ENCODE measurements at places on chromosomes 7 and 10. TPM values are rescaled to one million over a fixed set of nuclear protein-coding genes. Genes with fewer than 3 reads are reported as not detected.

DNA sequence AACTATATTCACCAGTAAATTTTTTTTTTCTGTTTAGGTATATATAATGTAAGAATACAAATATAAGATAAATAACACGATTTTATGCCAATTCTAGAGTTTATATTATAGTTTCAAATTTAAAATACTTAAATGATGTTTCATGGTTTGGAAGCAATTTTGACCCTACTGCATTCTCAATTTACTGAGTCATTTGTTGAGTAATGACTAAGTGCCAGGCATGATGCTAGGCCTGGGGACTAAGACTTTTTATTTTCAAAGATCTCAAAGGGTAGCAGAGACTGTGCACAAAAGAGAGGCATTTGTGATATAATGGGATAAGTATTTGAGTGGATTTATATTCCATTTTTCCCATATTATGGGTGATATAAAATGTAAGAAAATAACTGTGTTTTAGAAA, 78.9 kb upstream of the SMIM30 start:
- no peak for DNase-seq

The ASZ1 gene
- not detected for total RNA-seq

The FKBP6 gene
- total RNA-seq, result not detected

DNA sequence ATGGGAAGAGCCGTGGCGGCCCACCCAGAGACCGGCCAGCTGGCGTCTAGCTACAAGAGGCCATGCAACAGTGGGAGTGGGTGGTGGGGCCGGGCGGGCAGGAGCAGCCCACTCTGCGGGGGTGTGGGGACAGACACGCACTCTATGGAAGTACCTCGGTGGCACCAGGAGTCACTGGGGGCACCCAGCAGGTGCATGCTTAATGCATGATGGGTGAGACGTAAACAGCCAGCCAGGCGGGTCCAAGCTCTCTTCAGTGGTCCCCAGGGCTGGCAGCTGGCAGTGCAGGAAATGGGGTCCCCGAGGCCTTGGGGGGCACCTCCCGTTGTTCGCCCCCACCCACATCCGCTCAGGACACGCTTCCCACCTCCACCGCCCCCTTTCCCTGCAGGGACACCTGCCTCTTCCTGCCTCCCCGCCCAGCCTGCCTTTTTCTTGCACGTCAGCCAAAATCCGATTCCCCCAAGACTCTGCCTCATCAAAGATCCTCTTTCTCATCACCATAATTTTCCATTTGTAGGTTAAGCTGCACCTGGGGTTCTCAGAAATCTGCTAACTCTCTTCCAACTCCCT, 22.6 kb upstream of the PSMG3 start:
- peak; percentile 13 for DNase-seq

DNA sequence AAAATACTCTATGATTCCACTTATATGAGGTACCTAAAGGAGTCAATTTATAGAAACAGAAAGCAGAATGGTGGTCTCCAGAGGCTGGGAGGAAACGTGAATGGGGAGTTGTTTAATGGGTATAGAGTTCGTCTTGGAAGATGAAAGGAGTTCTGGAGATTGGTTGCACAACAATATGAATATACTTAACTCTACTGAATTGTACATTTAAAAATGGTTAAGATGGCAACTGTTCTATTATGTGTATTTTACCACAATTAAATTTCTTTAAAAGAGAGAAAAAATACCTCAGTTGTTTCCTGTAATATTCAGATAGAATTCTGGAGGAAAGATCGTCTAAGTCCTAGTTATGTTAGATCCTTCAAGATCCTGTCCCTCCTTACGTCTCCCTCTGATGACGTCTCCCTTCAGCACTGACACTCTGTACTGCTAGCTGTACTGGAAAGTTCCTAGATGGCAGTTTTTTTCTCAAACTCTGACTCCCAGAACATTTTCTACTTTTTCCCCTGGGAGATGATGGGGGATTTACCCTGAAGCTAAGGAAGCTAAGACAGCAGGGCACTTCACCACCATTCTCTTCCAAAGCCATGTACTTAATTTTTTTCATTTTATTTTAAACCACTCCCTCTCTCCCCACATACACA, 53.2 kb upstream of the CAV2 start:
- no peak for DNase-seq

DNA sequence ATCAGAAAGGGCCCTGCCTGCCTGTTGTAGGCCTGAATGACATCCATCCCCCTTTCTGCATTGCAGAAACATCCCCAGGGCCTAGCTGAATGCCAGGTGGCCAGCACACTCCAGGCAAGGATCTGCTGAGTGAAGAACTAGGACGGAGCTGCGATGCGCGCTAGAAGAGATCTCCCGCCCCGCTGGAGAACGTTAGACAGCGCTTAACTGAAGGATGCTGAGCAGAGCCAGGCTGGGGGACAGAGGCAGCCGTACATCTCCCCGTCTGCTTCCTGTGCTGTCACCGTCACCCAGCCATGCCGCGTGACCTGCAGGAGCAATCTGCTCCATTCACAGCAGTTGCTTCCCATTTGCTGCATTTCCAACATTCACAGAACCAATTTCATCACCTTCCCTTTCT, 73.3 kb downstream of the FAM53B start:
- DNase-seq, result no peak

- no peak for DNase-seq
Measured at GRCh38 chr10:59000162-59000825, 176.1 kb upstream of the PHYHIPL start.

The COMMD3 gene
- 43.2 TPM for total RNA-seq

Measured in CD4-positive, alpha-beta T cell (primary cell).